Central memory CD8-positive, alpha-beta T cell (primary cell): ENCODE measurements at places on chromosomes 7 and 10.

DNA sequence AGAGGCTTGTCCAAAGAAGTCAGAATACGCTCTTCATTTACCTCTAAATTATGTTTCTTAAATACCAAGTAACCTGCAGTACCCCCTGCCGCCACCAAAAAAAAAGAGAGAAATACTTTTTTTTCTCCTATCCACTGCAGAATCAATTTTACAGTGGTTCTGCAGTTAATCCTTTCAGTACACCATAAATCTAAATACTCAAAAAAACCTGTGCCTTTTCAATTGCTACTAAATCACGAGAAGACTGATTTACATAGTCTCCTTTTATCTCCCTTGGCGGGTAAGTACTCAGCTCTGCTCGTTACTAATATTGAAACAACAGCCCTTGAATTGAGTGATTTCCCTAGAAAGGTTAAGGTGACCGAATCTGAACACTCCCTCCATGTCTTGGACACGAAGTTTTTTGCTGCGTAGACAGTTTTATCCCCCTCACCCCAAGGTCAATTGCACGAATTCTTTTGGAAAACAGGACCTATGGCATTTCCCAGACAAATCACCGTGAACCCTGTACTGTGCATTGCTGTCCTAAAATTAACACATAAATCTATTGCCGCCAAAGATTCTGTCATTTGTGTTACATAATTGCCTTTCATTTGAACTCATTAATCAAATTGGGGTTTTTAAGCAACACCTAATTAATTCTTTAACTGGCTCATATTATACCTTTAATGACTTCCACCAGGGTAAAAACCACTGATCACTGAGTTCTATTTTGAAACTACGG lies 512 bp upstream of the VIM start:
- peaks cover 67% of the 10 kb centered on the region for H3K4me1 ChIP-seq
- H3K36me3 ChIP-seq = peaks cover 59% of the 10 kb centered on the region
- peak overlapping the region; percentile 98 for H3K27ac ChIP-seq
- DNase-seq = no peak
- H3K27me3 ChIP-seq = no peaks in the 10 kb centered on the region
- peak overlapping the region; percentile 95 for H3K4me3 ChIP-seq

DNA sequence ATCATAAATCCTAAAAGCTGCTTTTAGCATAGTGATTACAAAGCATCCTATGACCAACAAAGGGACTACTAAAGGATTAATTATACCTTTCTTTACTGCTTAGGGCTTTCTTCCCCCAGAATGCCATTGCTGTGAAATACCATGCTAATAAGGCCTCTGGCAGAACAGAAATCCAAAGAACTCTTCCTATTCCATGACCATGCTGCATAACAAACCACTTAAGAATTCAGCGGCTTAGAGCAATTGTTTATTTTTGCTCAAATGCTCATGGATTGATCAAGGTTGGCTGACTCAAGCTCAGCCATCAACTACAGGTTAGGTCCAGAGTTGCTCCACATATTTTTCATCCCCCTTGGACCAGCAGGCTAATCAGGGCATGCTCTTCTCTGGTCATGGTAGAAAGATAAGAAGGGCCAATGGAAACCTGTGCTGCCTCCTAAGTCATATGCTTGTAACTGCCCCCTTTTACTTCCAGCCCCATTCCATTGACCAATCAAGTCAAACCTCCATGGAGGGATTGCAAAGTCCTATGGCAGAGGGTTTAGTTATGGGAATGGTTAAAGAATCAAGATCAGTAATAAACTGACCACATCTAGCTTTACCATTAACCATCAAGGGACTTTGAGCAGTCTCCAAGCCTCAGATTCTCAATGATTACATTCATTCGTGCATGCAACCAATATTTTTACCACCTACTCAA lies 244.4 kb upstream of the FZD1 start:
- no peak for DNase-seq
- no peak overlapping the region for H3K4me3 ChIP-seq
- H3K4me1 ChIP-seq = no peaks in the 10 kb centered on the region

DNA sequence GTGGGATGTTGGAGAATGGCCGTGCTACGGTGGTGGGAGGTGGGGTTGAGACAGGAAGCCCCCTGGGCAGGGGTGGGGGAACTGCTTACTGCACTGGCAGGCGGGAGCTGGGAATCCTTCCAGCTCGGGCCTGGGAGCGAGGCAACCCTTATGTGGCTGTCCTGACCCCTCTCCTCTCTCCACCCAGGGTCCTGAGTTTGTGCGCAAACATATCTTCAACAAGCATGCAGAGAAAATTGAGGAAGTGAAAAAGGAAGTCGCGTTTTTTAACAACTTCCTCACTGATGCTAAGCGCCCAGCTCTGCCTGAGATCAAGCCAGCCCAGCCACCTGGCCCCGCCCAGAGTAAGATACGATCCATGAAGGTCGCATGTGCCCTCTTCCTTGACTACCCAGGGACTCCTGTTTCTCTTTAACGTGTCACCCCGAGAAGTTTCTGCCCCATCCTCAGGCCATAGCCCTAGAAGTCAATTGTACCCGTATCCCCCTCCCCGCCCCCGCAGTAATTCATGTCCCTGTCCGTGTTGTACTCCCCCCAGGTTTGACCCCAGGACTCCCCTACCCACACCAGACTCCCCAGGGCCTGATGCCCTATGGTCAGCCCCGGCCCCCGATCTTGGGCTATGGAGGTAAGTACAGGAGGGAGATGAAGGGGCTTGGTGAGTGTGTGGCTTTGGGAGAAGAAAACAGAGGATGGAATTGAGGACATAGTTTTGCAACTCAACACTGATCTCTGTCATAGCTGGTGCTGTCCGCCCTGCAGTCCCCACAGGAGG lies 1.8 kb downstream of the UFSP1 start:
- peak overlapping the region; percentile 88 for H3K27ac ChIP-seq
- peak; percentile 47 for DNase-seq
- H3K4me1 ChIP-seq = peaks cover 69% of the 10 kb centered on the region

DNA sequence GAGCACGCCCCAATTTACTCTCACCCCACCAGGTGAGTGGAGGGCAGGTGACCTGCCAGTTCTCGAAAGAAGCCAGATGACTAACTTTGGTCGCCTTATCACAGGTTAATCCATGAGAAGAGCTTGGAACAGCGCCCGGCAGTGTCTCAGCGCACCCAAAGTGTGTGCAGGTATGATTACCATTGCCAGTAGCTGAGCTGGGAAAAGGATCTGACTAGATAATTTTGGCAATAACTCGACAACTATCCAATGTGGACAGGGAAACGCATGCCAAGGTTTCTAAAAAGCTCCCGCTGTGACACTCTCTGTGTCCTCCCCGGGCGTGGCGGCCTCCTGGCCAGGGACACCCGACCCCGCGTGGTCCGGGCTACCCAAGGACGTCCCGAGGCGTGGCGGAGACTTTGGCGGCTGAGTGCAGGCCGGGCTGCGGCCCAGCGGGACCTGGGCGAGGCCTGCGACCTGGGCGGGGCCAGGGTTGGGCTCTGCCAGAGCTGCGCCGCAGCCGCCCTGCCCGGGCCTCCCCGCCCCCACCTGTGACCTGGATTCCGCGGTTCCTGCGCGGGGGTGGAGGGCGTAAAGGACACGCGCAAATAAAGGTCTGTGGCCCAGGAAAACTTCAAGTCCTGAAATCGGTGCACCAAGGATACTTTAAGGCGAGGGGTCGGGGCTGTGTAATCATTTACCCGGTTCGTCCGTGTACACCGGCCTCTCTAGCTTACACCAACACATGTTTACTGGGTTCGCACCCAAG lies 13.7 kb upstream of the WAPL start:
- H3K27me3 ChIP-seq = peaks cover 8% of the 10 kb centered on the region
- no peak overlapping the region for H3K27ac ChIP-seq
- H3K36me3 ChIP-seq = peaks cover 1% of the 10 kb centered on the region

DNA sequence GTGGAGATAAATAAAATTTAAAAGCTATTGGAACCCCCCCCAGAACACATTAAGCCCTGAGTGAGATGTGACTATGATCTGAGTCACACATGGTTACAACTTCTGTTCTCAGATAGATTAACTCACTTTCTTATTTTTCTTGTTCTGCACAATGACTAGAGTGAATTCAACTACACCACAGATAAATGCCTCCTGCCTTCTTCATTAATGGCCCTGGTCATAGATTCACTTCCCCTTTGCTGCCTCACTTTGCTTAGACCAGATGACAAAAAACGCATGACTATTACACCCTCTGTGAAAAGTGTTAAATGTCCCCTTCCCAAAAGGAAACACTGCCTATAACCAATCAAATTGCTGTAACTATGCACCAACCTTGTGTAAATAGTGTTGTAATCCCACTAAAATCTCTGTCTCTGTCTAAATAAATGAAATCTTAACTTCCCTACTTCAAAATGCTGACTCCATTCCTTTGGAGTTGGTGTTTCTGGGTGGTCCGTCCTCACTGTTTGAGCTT lies 49.4 kb downstream of the AKR1D1 start:
- H3K27ac ChIP-seq = no peak overlapping the region
- H3K4me1 ChIP-seq = no peaks in the 10 kb centered on the region
- H3K27me3 ChIP-seq = no peaks in the 10 kb centered on the region

DNA sequence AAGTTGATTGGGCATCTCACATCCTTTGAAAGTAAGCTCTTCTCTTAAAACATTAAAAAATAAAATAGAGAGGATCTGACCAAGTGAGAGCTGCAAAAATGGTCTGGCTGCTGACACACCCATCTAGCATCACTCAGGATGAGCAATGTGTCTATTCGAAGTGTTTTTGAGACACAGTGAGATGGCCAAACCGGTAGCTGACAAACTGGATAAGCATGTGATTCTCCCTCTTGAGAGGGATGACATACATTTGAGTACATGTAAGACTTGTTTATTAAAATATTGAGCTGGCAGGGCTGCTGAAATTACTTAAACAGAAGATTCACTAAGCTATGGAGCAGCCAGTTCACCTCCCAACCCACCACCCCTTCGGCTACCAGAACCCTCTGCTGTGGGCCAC lies 333.9 kb downstream of the ADRA2A start:
- H3K36me3 ChIP-seq = no peaks in the 10 kb centered on the region
- no peak overlapping the region for H3K4me3 ChIP-seq
- peaks cover 5% of the 10 kb centered on the region for H3K4me1 ChIP-seq

DNA sequence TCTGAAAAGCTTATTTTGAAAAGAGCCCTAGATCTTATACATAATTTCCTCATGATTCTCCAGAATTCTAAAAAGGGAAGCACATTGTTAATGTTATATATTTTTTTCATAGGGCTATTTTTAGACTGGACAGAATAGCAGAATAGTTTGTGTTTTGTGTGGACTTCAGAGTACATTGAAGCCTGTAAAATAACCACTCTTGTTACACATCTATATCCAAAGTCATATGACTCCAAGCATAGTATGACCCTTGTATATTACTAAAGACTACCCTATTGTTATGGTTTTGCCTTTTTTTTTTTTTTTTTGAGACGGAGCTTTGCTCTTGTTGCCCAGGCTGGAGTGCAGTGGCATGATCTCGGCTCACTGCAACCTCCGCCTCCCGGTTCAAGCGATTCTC lies 26.1 kb upstream of the FIS1 start:
- H3K27me3 ChIP-seq = peaks cover 23% of the 10 kb centered on the region
- no peak for DNase-seq
- H3K36me3 ChIP-seq = peaks cover 2% of the 10 kb centered on the region
- no peak overlapping the region for H3K4me3 ChIP-seq
- H3K27ac ChIP-seq = no peak overlapping the region

DNA sequence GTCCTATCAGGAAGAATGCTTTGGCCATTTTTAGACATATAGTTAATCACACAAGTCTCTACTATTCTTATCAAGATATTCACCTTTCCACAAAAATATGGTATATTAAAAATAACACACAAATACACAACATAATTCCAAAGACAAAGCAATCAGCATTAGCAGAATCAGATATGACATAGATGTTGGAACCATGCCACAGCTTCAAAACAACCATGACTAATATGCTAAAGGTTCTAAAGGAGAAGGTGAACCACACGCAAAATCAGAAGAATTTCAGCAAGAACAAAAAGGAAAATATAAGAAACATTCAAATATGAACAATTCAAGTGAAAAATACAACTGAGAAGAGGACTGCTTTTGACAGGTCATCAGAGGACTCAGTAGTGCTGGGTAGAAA lies 670.2 kb upstream of the SORCS1 start:
- no peak overlapping the region for H3K4me3 ChIP-seq
- H3K27me3 ChIP-seq = no peaks in the 10 kb centered on the region
- H3K36me3 ChIP-seq = no peaks in the 10 kb centered on the region
- no peak overlapping the region for H3K27ac ChIP-seq
- no peak for DNase-seq

GRCh38 chr7:80774843-80775242 lies 136.4 kb downstream of the CD36 start:
- H3K4me3 ChIP-seq = no peak overlapping the region
- H3K4me1 ChIP-seq = no peaks in the 10 kb centered on the region
- H3K27ac ChIP-seq = no peak overlapping the region
- H3K36me3 ChIP-seq = no peaks in the 10 kb centered on the region
- DNase-seq = no peak

GRCh38 chr7:110534241-110534931 lies 556.5 kb upstream of the LRRN3 start:
- no peak for DNase-seq
- H3K4me3 ChIP-seq = no peak overlapping the region
- no peak overlapping the region for H3K27ac ChIP-seq
- H3K4me1 ChIP-seq = no peaks in the 10 kb centered on the region

DNA sequence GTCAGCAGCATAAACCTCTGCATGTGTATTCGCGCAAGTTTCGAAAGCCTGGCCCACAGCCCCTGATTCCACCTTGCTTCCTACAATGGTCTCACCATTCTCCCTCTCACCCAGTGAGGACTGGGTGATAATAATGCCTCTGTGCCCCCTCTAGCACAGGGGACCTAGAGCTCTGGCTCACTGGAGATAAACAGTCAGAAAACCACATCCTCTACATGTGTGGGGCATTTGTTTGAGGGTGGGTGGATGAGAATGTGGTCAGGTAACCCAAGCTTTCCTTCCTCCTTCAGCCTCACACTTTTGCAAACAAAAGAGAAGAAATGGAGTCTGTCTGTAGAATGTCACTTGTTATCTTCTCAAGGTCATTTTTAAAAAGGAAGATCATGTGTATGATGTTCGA lies 373.5 kb downstream of the KCNMA1 start:
- peaks cover 38% of the 10 kb centered on the region for H3K4me1 ChIP-seq
- peaks cover 2% of the 10 kb centered on the region for H3K36me3 ChIP-seq
- peak overlapping the region; percentile 70 for H3K27ac ChIP-seq
- peak overlapping the region; percentile 62 for H3K4me3 ChIP-seq
- no peak for DNase-seq

GRCh38 chr10:92284112-92284704 lies 6.7 kb downstream of the CPEB3 start:
- no peaks in the 10 kb centered on the region for H3K27me3 ChIP-seq
- H3K4me3 ChIP-seq = no peak overlapping the region
- DNase-seq = no peak
- no peaks in the 10 kb centered on the region for H3K4me1 ChIP-seq

DNA sequence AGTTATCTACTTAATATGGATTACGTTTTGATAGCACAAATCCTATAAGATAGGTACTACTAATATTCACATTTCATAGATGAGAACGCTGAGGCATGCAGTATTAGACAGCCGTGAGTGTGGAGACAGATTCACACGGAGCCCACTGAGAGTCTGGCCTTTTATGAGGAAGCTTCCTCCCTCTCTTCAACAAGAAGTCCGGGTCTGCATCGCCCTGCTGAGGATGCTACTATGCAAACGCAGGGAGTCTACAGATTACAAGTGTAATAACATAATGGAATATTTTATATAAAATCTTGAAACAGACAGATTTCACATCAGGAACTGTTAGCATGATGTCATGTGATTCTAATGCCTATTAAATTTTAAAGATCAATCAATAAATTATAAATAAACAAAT lies 255.9 kb upstream of the GLI3 start:
- no peak for DNase-seq
- H3K4me3 ChIP-seq = no peak overlapping the region
- H3K4me1 ChIP-seq = no peaks in the 10 kb centered on the region
- no peaks in the 10 kb centered on the region for H3K27me3 ChIP-seq
- H3K27ac ChIP-seq = no peak overlapping the region
